ENCODE measurements at places on chromosomes 7 and 10.

GRCh38 chr7:97313900-97314299, 196.4 kb downstream of the SDHAF3 start:
- no peaks in the 10 kb centered on the region for H3K27me3 ChIP-seq
- H3K36me3 ChIP-seq: no peaks in the 10 kb centered on the region
- no peak overlapping the region for H3K27ac ChIP-seq
- H3K4me3 ChIP-seq: no peak overlapping the region
- DNase-seq: no peak
- H3K4me1 ChIP-seq: no peaks in the 10 kb centered on the region

- no peaks in the 10 kb centered on the region for H3K36me3 ChIP-seq
- H3K4me1 ChIP-seq: no peaks in the 10 kb centered on the region
- no peak overlapping the region for H3K27ac ChIP-seq
- DNase-seq: no peak
- H3K27me3 ChIP-seq: no peaks in the 10 kb centered on the region
Observed at GRCh38 chr10:119365773-119366599, 158.6 kb downstream of the GRK5 start.

DNA sequence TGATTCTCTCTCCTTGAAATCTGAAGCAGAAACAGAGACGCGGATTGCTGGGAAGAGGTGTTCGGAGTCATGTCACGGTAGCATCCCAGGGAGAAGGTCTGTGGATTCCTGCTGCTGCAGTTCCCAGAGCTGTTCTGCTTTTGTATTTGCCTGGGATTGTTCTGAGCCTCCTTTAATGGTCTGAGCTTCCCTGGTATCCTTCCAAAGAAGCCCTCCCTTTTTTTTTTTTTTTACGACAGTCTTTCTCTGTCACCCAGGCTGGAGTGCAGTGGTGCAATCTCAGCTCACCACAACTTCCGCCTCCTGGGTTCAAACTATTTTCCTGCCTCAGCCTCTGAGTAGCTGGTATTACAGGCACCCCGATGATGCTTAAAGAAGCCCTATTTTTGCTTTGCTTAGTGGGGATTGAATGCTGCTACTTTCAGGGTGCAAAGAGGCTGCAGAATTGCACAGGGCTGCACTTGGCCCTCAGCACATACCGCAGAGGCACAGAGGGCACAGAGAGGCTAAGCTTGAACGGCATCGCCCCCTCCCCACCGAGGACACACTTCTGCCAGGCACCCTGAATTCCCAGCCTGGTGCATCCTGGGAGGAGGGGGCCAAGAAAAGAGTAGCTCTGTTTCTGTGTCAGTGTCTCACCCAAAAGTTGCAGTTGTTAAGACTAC, 208.6 kb upstream of the GALNT17 start:
- no peaks in the 10 kb centered on the region for H3K4me1 ChIP-seq
- no peaks in the 10 kb centered on the region for H3K27me3 ChIP-seq
- no peak overlapping the region for H3K27ac ChIP-seq
- no peak overlapping the region for H3K4me3 ChIP-seq
- no peak for DNase-seq
- H3K36me3 ChIP-seq: no peaks in the 10 kb centered on the region

GRCh38 chr7:26684447-26684846, 179.9 kb downstream of the SKAP2 start:
- H3K4me1 ChIP-seq: peaks cover 11% of the 10 kb centered on the region
- no peak overlapping the region for H3K4me3 ChIP-seq
- no peaks in the 10 kb centered on the region for H3K27me3 ChIP-seq
- H3K36me3 ChIP-seq: no peaks in the 10 kb centered on the region
- no peak overlapping the region for H3K27ac ChIP-seq

All from kidney (tissue), 22 donors.